ENCODE measurements at places on chromosomes 2 and 18. TPM values are rescaled to one million over a fixed set of nuclear protein-coding genes. Genes with fewer than 3 reads are reported as not detected.

DNA sequence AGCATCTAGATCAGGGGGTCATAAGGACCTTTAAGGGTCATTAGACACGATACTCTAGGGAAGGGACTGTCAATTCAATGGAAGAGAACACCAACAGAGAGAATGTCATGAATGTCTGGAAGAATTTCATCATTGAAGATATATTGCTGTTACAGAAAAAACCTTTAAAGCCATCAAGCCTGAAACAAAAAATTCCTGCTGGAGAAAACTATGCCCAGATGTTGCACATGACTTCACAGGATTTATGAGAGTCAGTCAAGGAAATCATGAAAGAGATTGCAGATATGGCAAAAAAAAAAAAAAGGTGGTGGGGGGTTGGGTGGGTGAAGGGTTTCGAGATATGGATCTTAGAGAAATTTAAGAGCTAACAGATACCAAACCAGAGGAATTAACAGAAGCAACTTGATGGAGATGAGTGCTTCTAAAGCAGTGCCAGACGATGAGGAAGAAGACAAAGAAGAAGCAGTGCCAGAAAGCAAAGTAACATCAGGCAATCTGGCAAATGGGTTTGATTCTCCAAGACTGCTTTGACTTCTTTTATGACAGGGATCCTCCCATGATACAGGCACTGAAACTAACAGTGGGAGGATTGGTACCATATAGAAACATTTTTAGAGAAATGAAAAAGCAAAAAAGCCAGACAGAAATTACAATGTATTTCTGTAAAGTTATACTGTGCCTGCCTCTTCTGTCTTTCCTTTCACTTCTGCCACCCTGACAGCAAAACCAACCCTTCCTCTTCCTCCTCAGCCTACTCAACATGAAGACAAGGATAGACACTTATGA, 28.5 kb downstream of the MAP4K3 start:
- no peaks in the 10 kb centered on the region for H3K36me3 ChIP-seq
- H3K4me3 ChIP-seq: no peak overlapping the region
- peaks cover 34% of the 10 kb centered on the region for H3K4me1 ChIP-seq
- DNase-seq: no peak
- no peaks in the 10 kb centered on the region for H3K27me3 ChIP-seq

- no peaks in the 10 kb centered on the region for H3K36me3 ChIP-seq
- no peak for DNase-seq
- no peaks in the 10 kb centered on the region for H3K27me3 ChIP-seq
- H3K4me3 ChIP-seq: no peak overlapping the region
Measured at GRCh38 chr2:182050333-182051135, 64.9 kb downstream of the PPP1R1C start.

DNA sequence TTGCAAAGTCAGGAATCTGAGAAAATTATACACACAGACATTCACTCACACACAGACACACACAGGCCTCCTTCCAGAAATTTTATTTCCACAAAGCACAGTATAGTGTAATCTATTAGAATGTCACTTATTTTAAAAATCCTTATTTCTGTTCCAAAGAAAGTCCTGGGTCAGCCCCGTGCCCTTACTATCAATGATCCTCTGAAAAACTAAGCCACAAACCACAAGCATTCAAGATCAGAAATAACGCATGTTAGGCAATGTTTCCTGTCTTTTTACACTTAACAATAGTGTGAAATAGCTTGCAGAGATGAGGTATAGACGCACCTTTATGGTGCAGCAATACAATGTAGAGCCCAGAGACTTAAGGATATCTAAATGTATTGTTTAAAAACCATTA, 25.8 kb downstream of the TBC1D8 start:
- peak overlapping the region; percentile 93 for H3K27ac ChIP-seq
- H3K4me1 ChIP-seq: peaks cover 96% of the 10 kb centered on the region
- H3K36me3 ChIP-seq: no peaks in the 10 kb centered on the region

DNA sequence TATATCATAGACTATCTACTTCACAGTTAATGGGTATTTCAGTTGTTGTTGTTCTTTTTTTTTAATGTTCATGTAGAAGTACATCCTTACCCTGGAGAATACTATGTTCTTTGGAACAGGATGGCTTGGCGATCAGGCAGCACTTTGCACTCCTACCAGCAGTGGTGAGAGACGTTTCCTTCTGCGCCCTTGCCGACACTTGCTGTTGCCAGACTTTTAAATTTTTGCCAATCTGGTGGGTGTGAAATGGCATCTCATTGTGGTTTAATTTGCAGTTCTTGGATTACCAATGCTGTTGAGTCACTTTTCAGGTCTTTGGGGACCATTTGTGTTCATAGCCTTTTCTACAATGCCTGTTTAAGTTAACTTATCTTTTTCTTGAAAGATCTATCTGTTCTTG, 197.3 kb downstream of the SH3RF3 start:
- no peaks in the 10 kb centered on the region for H3K4me1 ChIP-seq
- no peak overlapping the region for H3K4me3 ChIP-seq
- DNase-seq: no peak
- H3K27ac ChIP-seq: no peak overlapping the region

- H3K4me1 ChIP-seq: peaks cover 16% of the 10 kb centered on the region
- no peak overlapping the region for H3K4me3 ChIP-seq
- DNase-seq: no peak
- H3K27ac ChIP-seq: no peak overlapping the region
- no peaks in the 10 kb centered on the region for H3K36me3 ChIP-seq
Measured at GRCh38 chr18:11504962-11505361, 104.4 kb upstream of the SLC35G4 start.

DNA sequence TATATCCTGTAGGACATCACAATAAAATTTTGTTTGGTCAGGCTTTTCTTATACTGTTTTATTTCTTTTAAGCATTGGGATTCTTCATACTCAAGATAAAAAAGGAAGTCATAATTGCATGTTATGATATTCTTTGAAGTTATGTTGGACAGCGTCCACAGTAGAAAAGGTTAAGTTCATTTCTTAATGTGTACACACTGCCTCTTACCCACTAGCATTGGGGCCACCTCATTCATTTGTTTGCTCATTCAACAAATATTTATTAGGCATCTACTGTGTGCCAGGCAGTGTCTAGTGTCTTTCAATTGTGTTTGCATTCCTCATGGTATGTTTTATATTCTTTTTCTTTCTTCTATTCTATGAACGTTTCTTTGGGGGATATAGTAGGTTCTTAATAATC, 70.2 kb downstream of the PTPRM start:
- no peaks in the 10 kb centered on the region for H3K36me3 ChIP-seq
- no peak for DNase-seq
- no peaks in the 10 kb centered on the region for H3K27me3 ChIP-seq
- H3K27ac ChIP-seq: no peak overlapping the region
- H3K4me1 ChIP-seq: no peaks in the 10 kb centered on the region
- H3K4me3 ChIP-seq: no peak overlapping the region

DNA sequence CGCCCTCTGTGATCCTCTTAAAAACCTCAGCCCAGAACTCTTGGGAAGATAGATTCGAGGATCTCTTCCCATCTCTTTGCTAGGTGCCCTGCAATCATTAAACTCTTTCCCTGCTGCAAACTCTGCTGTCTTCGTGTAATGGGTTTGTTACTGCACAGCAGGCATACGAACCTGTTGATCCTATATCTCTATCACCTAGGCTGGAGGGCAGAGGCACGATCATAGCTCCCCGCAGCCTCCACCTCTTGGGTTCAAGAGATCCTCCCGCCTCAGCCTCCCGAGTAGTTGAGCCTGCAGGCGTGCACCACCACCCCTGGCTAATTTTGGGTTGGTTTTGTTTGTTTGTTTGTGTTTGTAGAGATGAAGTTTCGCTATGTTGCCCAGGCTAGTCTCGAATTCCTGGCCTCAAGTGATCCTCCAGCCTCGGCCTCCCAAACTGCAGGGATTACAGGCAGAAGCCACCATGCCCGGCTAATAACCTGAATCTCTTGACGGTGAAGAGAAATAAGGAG, 493 bp upstream of the BBS5 start:
- peak overlapping the region; percentile 68 for H3K4me3 ChIP-seq
- H3K27me3 ChIP-seq: no peaks in the 10 kb centered on the region
- no peaks in the 10 kb centered on the region for H3K4me1 ChIP-seq

GRCh38 chr2:24850944-24851343, 57.7 kb downstream of the CENPO start:
- no peaks in the 10 kb centered on the region for H3K27me3 ChIP-seq
- no peaks in the 10 kb centered on the region for H3K4me1 ChIP-seq
- no peak for DNase-seq
- no peaks in the 10 kb centered on the region for H3K36me3 ChIP-seq
- no peak overlapping the region for H3K4me3 ChIP-seq

DNA sequence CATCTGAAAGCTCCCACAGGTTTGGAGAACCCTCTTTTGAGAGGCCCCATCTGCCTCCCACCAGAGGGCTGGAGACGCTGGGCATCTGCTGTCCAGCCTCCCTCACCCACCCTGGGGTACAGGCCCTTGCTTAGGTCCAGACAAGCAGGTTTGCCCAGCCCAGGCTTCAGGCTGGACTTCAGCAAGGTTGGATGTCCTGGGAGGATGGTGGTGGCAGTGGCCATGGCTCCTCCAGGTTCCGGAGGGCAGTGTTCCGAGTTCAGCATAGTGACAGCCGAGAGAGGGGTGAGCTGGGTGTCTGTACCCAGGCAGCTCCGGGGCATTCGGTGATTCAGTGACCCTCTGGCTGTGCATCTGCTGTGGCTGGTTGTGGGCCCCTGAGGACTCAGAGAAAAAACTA, 58.2 kb upstream of the HDAC4 start:
- no peak for DNase-seq
- H3K36me3 ChIP-seq: no peaks in the 10 kb centered on the region
- no peak overlapping the region for H3K27ac ChIP-seq
- peaks cover 4% of the 10 kb centered on the region for H3K27me3 ChIP-seq
- H3K4me1 ChIP-seq: no peaks in the 10 kb centered on the region
- H3K4me3 ChIP-seq: no peak overlapping the region

GRCh38 chr18:59633317-59633716, 63.9 kb downstream of the CCBE1 start:
- no peak overlapping the region for H3K4me3 ChIP-seq
- H3K27me3 ChIP-seq: peaks cover 22% of the 10 kb centered on the region
- H3K27ac ChIP-seq: no peak overlapping the region
- H3K4me1 ChIP-seq: no peaks in the 10 kb centered on the region

DNA sequence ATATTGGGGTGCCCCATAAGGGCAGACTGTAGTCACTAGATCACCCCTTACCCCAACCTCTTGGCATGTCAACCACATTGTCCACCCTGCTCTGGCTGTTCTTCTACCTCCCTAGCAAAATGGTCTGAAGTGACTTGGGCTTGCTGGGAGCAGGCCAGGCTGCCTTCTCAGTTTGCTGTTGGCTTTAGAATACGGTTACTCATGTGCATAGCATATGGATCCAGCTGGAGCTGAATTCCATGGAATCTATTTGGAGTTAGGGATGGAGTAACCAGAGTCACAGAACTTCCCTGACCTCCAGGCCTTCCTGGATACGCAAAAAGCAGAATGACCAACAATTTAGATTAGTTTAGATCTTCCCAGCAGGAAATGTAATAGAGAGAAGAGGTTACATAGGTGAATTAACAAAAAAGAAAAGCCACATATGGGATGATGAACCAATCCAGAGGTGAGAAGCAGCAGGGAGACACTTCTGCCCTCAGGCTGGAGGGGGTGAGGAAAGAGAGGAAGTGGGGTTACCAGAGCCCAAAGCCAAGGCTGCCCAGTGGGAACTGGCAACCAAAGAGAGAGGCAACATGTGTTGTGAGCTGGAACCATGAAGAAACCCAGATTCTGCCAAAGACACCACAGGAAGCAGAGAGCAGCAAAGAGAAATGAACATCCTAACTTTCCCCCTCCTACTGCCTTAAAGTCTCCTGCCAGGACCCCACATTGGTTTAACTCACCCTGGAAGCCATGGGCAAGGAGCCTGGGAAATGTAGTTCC, 26.1 kb downstream of the PKDCC start:
- no peak overlapping the region for H3K27ac ChIP-seq
- H3K4me1 ChIP-seq: no peaks in the 10 kb centered on the region
- no peak overlapping the region for H3K4me3 ChIP-seq
- H3K36me3 ChIP-seq: no peaks in the 10 kb centered on the region
- peaks cover 23% of the 10 kb centered on the region for H3K27me3 ChIP-seq

DNA sequence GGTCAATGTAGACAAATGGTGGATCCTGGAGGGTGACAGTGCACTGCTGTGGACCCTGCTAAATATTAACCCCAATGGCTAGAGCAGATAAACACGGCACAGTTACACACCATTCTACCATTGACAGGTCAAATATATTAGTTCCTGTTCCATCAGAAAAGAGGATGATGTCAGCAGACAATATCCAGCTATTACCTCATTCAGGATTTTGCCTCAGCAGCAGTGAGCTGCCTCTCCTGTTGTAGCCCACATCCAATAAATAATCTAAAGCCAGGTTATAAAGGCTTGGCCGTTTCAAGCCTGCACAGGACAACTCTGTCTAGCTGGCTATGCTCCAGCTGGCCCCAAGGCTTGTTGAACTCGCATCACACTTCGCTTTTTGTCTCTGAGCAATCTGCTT, 31.6 kb upstream of the NETO1 start:
- H3K4me3 ChIP-seq: no peak overlapping the region
- no peak overlapping the region for H3K27ac ChIP-seq
- H3K4me1 ChIP-seq: no peaks in the 10 kb centered on the region
- no peak for DNase-seq

DNA sequence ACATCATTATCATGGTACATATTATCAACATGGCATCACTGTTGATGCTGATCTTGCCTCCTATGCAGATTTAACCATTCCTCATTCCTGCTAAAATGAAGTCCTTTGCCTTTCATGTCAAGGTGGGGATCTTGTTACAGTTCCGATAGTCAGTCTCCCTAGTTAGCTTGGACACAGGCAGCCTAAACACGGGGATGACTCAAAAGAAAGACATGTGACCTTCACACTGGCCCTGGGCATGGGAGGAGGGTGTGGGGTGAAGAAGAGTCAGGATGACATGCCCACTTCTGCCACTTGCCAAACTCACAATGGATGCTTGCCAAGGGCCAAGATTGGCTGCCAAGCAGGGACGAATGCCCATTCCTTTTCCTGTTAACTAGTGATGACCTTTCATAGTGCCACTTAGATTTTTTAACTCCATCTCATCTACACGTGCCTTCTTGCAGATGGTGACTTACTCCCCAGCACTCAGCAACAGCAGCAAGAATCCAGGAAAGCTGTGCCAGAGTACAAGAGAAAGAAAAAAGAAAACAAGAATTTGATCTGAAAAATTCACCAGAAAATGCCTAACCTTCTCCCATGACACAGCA, 13.9 kb upstream of the SLC1A4 start:
- H3K4me1 ChIP-seq: peaks cover 25% of the 10 kb centered on the region
- peak; percentile 40 for DNase-seq
- H3K4me3 ChIP-seq: no peak overlapping the region
- H3K36me3 ChIP-seq: no peaks in the 10 kb centered on the region
- no peaks in the 10 kb centered on the region for H3K27me3 ChIP-seq

- DNase-seq: no peak
- H3K27me3 ChIP-seq: no peaks in the 10 kb centered on the region
- H3K27ac ChIP-seq: peak overlapping the region; percentile 99
- H3K4me3 ChIP-seq: no peak overlapping the region
- H3K4me1 ChIP-seq: peaks cover 67% of the 10 kb centered on the region
Measured at GRCh38 chr2:231614559-231615057, 21.9 kb downstream of the TEX44 start.

- H3K4me1 ChIP-seq: no peaks in the 10 kb centered on the region
- DNase-seq: no peak
- H3K4me3 ChIP-seq: no peak overlapping the region
Measured at GRCh38 chr18:63140997-63141777, 178.4 kb downstream of the BCL2 start.

GRCh38 chr2:138296365-138296764, 205.2 kb upstream of the SPOPL start:
- H3K27me3 ChIP-seq: no peaks in the 10 kb centered on the region
- no peak overlapping the region for H3K4me3 ChIP-seq
- H3K36me3 ChIP-seq: no peaks in the 10 kb centered on the region
- no peak overlapping the region for H3K27ac ChIP-seq
- H3K4me1 ChIP-seq: peaks cover 12% of the 10 kb centered on the region

The STARD6 gene
- not detected for total RNA-seq

The APCDD1 gene
- not detected for total RNA-seq

The ANKRD36B gene
- 16.5 TPM for total RNA-seq

The EVX2 gene
- not detected for total RNA-seq

The MC2R gene
- not detected for total RNA-seq

The CABYR gene
- total RNA-seq: not detected

The ACOXL gene
- 5.5 TPM for total RNA-seq
